Putamen (tissue), 1 donor: ENCODE measurements at places on chromosomes 12 and 14.

GRCh38 chr12:16307856-16308475 is 30.5 kb upstream of the SLC15A5 start:
- no peak for DNase-seq

DNA sequence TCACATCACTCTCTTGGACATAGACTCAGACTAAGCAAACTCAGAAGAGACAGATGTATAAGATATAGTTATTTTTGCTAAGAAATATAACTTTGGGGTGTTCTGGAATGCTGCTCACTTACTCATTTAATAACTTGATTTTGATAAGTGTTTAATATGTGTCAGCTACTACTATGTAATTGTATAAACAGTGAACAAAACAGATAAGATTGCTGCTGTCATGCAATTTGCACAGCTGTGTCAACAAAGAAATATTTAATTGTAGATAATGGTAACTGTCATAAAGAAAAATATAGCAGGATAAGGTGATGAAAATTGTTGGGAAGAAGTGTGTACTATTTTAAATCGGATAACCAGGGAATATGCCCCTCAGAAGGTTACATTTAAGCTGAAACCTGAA is 84.1 kb upstream of the ZDHHC17 start:
- no peak for DNase-seq

DNA sequence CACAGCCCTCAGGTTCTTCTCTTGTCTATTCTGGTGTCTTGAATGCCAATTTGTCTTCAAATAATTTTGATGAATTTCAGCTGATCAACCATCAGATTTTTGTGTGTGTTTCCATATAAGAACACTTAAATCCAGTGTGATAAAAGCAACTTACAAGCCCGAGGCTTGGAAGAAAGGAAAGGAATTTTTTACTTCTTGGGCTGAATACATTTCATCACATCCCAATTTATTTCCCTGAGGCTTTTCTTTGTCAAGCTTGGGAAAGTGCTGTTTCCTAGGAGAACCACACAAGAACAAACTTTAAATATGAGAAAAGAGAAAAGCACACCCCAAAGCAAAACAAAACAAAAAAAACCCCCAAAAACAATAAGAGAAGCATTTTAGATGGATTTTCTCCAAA is 26.6 kb downstream of the GPRC5D start:
- DNase-seq, result no peak

DNA sequence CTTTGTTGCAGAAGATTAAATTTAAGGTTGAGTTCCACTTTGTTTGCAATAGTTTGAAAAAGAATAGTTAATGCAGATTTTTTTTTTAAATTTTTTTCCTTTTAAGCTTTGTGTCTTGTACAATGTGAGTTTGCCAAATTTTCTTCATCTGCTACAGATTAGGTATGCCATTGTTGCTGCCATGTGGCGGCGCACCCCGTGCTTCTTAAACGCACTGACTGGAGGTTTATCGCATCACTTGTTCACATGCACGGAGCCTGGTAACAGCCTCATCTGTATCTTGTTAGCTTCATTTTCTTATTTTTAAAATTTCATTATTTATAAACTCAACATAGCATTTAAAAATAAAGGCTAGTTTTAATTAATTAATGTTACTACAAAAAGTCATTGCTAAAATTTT is 43.5 kb downstream of the ETNK1 start:
- DNase-seq, result no peak

- no peak for DNase-seq
These were observed 17.4 kb upstream of the PYGL start for GRCh38 chr14:50961605-50962221.

DNA sequence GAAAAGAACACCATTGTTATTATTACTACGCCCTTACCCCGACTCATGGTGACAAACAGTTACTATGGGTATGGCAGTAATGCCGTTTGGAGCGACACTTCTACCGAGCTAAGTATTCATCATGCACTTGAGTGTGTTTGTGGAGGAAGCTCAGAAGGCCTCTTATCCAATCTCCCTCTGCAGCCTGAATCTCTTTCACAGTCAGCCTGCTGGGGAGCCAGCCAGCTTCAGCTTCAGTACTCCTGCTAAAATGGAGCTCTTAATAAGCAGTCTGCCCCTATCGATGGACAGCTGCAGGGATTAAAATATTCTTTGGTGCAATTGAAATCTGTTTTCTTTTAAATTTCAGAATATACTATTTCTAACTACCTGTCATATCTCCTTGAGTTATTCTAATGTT is 24.7 kb upstream of the ATP5MC2 start:
- no peak for DNase-seq

- DNase-seq, result no peak
These were observed 16.9 kb upstream of the AICDA start for GRCh38 chr12:8629486-8630033.

GRCh38 chr14:51691176-51691575 is 39.5 kb downstream of the FRMD6 start:
- no peak for DNase-seq

GRCh38 chr12:88035907-88036289 is 6.7 kb upstream of the C12orf50 start:
- no peak for DNase-seq

GRCh38 chr14:46147452-46147851 is 504.1 kb downstream of the RPL10L start:
- DNase-seq, result no peak

DNA sequence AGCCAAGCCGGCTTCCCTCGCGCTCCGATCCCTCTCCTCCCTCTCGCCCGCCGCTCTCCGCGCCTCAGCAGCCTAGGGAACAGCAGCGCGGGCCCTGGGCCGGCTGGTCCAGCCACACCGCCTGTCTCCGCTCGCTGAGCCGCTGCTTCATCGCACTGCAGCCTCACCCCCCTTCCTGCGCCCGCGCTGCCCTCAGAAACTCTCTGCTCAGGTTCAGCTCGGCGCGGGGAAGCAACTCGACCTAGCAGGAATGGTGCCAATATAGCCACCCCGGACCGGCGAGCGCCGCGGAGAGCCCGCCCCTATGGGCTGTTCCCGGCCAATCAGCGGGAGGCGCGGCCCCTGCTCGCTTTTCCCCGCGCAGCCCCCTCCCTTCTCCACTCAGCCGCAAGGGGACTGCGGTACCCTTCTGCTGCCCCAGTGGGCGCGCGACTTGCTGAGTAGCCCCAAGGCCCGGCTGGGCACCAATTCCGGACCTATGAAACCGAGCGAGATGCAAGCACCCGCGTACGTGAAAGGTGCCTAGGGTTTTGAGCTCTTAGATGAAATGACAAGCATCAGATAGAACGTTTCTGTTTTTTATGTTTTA is at the start of gene ADAMTS20:
TSS of gene ADAMTS20 (minus strand) at position 233 of the 589 bp plus-strand sequence. CDS start 282 bp downstream, outside the sequence.
- DNase-seq, result no peak

GRCh38 chr14:60800409-60800808 is 65.8 kb downstream of the MNAT1 start:
- DNase-seq, result no peak

- no peak for DNase-seq
These were observed 8.5 kb downstream of the KRT85 start for GRCh38 chr12:52358575-52359350.
